Activated CD4-positive, alpha-beta T cell treated with anti-CD3 and anti-CD28 coated beads for 36 hours (primary cell): ENCODE measurements at places on chromosomes 5 and 9.

DNA sequence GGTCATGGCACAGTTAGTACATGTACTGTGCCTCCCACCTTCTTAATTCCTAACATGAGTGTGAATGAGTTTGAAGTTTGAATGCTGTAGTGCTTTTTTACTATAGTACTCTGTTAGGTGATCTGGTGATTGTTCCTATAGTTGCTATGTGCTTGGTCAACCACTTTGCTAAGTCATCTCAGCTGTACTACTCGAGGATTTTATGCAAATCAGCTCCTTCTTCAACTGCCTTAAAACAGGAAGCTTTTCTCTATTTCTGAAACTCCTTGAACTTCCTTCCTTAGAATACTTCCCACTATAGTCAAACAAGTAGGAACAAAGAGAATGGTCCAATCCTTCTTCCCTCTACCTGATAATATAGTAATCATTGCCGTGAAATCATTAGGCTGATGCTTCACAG lies 219.6 kb downstream of the CTNND2 start:
- DNase-seq, result no peak

DNA sequence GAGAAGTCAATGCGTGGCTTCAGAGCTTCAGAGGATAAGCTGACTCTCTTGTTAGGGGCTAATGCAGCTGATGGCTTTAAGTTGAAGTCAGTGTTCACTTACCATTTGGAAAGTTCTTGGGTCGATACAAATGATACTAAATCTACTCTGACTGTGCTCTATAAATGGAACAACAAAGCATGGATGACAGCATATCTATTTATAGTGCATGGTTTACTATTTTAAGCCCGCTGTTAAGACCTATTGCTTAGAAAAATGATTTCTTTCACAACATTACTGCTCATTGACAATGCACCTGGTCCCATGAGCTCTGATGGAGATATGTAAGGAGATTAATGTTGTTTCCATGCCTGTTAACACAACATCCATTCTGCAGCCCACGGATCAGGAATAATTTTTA lies 435.7 kb downstream of the MAT2B start:
- no peak for DNase-seq

- no peak for DNase-seq
Observed at GRCh38 chr9:129252937-129253802, 75.1 kb upstream of the IER5L start.

DNA sequence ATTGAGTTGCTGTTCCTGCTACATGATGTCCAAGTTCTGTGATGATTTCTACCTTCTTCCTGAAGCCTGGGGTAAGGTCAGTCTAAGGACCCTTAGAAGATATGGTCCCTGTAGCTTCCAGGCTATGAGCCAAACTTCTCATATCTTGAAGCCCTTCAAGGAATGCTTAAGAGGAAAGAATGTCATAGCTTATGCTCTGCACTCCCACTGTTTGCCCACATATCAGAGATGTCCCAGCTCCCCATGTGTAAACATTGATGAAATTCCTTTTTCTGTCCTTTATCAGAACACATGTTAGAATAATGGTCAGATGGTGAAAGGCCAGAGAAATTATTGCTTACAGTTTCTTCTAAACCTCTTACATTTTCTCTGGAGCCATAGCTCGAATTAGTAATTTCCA lies 41.4 kb upstream of the RUSC2 start:
- no peak for DNase-seq

- no peak for DNase-seq
Observed at GRCh38 chr5:61993295-61993927, 312.6 kb upstream of the KIF2A start.

DNA sequence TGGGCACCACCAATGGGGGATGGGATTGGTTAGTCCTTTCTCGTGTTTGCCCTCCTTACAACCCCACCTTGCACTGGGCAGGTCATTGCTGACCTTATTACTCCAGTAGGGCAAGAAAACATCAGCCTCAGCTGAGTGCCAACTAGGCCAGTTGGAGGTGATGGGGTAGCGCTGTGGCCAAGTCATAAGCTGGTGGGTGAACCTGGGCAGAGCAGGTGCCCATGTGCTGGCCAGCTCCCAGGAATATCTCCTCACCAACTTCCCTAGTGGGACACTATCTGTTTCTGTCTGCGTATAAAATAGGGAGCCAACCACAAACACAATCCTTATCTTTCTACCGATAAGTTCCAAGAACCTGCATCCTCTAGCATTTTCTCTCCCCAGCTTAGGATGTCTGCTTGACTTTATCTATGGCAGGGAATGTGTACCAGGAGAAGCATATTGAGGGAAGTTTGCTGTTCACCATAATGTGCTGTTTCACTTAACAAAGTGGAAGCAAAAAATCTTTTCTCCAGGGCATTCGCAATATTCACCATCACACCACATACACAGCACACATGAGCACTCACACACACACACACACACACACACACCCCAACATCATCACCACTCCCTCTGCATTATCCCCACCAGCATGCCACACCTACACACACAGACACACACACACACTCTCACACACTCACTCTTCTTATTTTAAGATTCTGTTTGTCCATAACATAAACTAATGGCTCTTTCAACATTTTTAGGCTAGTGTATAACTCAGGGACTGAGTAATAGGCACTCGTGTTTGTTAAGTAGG lies 390.0 kb downstream of the ENC1 start:
- DNase-seq, result no peak

- DNase-seq, result no peak
Observed at GRCh38 chr9:17488662-17489061, 90.2 kb upstream of the SH3GL2 start.

DNA sequence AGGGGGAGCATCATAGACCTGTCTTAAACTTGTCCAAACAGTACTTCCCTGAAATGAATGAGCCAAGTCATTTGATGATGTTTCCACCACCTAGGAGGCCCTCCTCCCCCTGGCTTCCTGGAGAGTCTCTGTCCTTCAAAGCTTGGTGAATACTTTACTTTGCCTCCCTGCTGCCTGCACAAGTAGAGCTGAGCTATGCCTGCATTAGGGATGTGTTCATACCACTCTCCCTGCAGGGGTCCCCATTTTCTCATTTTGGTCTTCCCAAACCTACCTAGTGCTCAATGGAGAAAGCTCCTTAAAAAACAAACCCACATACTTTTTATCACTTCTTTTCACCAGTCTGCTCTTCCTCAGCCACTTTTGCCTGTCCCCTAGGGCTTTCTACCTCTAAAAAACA lies 7.7 kb downstream of the CCNI2 start:
- no peak for DNase-seq

DNA sequence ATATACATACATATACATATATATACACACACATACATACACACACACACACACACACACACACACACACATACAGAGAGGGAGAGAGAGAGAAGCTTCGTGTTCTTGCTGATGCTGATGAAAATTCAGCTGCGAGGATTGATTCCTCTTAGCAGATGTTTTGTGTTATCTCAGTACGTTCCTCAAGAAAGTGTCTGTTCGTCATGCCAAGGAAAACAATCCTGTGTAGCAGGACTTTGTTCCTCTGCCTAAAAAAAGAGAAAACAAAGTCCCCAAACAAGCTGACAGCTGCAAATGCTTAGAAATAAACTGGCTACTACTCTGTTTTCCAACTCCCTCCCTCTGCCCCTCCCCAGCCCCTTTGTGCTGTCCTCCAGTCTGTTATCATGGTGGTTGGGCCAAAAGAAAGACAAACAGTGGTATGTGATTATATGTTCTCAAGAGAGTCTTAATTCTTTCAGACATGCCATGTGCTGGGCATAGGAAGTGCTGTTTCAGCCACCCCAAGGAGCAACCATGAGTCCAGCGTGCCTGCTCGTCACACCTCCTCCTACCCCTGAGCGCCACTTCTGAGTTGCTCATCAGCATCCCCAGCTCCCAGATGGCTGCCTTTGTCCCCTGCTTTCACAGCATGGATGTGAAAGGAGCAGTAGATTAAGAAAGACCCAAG lies 71.5 kb upstream of the EQTN start:
- no peak for DNase-seq

GRCh38 chr5:140348104-140348503 lies 1.7 kb upstream of the HBEGF start:
- no peak for DNase-seq

- DNase-seq, result peak; percentile 47
Observed at GRCh38 chr5:74974451-74975091, 77.8 kb downstream of the GCNT4 start.

GRCh38 chr5:58019614-58020013 lies 440.3 kb downstream of the PLK2 start:
- no peak for DNase-seq

DNA sequence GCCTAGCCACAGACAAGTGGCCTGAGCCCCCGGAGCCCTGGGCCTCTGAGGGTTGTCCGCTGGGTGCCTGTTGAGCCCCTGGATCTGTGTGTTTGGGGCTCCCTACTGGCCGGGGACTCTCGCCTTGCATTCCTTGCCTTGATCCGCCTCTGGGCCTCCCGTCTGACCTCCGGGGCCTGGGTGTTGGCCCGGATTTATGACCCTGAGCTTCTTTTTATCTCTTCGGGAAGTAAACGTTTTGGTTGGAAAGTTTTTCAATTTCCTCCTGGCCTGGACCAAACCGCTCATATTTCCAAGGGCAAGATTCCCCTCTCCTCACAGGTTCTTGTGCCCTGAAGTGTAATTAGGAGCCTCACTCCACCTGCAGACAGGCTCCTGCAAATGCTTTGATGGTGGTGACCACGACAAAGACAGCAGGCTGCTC lies 69.3 kb upstream of the EGFLAM start:
- no peak for DNase-seq

DNA sequence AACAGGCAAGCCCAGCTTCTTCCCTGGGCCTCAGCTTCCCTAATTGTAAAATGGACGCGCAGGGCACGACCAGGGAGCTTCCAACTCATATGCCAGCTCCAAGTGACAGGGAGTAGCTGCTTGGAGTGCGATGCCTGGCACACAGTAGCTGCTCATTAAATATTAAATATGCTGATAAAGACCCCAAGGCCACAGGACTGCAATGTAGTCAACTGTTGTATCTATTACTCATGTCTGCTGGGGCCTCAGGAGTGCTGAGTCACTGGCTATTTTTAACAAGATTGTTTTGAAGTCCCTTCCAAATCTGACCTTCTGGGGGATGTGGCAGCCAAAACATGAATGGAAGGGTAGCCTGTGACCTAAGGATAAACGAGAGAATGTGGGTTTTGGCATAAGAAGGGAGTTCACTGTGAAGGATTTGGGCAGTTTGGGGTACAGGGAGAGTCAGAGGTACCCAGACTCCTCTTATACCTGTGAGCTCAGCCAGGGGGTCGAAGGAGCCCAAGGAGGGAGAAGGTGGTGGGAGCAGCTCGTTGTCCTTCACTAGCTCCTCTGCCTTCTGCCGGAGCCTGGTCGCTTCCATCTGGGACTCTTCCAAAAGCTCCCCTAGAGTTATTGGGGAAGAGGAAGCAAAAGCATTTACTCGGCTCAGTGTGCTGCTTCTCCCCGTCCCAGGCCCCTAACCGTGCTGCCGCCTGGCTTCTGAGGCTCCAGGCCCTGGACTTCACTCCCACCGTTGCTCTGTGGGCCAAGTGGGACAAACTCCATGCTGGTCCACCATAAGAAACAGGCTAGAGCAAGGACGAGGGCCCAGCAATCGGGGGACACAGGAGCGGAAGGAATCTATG lies 17.5 kb downstream of the TNIP1 start:
- DNase-seq, result no peak

DNA sequence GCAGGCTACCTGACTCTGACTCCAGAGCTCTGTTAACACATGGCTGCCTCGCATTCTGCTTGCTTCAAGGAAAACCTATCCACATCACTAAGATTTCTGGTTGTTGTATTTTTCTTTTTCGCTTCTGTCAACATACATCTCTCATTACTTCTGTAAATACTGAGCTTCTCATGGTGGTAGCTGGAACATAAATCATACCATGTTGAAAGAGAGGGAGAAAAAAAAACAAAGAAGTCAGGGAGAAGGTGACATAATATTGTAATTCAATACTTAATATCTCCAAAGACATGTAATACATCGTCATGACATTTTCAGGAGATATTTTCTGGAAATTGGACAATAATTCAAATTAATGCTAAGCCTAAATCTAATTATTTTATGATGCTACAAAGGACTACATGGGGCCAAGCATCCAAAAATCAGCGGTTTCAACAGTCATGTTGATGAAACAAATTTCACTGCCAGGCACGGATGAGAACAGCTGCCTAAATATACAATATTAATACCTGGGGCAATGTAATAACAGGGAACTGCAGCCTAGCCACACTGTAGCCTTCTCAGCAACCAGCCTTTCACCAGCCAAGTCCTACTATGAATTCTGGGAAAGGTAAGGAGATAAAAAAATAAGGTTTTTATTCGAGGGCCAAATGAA lies 332.0 kb downstream of the TRIM32 start:
- DNase-seq, result no peak

DNA sequence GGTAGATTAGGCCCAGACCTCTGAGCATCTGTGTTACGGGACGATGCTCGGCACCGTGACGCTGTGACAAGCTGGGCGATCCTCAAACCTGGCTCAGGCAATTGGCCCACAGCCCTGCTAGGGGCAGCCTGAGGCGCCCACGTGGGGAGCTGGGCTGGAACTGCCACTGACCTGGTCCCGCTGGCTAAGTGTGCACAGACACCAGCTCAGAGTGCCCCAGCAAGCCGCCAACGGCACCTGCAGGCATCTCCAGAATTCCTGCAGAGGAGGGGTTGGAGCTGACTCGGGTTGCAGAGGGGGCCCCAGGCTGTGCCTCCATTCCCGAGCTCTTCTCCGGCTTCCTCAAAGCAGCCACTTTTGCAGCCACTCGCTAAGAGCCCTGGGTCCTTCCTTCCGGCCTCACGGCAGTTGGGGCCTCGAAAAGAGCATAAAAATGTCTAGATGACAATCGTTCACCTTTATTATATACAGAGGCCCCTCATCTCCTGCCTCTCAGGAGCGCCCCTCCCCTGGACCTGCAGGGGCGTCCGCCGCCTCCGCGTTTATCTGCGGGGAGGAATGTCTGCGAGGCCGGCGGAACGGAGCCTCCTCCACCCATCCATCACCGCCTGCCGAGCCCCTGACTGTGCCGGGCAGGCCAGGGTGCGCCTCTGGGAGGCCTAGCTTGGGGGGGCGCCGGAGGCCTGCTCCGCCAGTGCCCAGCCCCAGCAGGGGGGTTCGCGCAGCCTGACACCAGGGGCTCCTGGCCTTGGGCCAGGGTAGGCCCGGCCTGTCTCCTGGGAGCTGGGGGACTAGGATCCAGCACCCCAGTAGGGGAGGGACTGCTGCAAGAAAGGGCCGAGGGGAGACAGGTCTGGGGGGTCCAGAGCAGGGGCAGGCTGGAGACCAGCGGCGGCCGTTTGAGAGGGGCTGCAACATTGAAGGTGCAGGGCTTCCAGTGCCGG lies 144.9 kb downstream of the BARX1 start:
- DNase-seq, result no peak

DNA sequence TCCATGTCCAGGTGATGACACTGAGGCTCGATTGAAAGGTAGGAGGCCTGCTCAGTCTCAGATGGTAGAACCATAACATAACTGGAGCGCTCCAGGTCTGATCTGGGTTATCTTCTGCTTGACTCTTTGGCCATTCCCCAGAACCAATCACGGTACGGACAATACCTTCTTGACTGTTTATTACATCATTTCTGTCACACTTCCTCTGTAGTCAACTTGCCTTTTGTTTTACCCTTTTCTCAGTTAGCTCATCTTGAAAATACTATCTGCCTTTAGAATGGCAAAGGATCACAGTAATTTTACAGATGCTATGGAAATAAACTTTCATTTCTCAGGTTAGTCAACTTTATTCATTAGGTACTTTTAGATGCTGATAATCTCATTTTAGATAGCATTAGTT lies 22.4 kb downstream of the GLRA1 start:
- DNase-seq, result no peak

GRCh38 chr5:94366811-94367210 lies 251.6 kb downstream of the KIAA0825 start:
- no peak for DNase-seq
